ENCODE measurements at places on chromosomes 6 and 20.
A peak's percentile ranks its signal among the peaks of the same experiment; 100 is the strongest.

- no peak for DNase-seq
Measured at GRCh38 chr6:26363882-26364701, 906 bp upstream of the BTN3A2 start.

- no peak for DNase-seq
Measured at GRCh38 chr20:46568570-46569129, 18.2 kb upstream of the OCSTAMP start.

DNA sequence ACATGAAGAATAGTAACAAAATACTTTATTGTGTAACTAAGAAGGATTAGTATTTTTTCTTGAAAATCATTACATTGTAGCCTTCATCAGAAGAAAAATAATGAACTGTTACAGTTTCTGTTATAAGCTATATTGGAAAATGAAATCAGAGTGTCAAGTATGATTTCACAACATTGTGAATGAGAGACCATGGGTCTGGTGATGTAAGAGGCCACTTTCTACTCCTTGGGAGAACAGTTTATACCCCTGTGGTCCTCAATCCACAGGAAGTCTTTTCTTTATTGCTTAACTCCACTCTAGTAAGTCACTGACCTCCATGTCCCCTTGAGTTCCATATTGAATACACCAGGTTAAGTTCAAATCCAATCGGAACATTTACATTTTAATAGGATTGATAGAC, 218.7 kb upstream of the FERMT1 start:
- no peak for DNase-seq

DNA sequence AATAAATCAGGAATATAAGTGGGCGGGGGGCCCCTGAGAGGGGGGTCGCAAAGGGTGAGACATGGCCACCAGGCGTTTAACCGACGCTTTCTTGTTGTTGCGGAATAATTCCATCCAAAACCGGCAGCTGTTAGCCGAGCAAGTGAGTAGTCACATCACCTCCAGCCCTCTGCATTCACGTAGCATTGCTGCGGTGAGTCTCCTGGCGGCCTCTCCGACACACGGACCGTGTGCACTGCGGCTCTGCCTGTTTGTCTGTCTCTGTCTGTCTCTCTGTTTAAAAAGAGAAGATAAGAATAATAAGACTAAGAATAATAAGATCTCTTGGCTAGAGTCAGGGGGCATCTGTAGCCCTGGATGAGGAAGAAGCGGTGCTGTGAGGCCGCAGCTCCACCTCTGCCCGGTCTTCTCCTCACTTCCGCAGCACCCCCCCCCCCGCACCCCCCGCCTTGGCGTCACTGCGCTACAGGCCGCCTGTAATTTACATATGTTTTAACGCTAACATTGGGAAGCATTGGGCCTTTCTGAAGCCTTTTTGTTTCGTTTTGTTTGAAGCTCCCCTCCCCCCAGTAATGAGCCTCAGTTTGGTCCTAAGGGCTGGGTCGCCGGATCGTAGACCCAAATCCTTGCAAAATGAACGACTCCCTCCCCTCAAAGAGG, 993 bp downstream of the STX16 start:
- no peak for DNase-seq

- no peak for DNase-seq
Measured at GRCh38 chr6:42564506-42564825, 637 bp downstream of the UBR2 start.

GRCh38 chr6:63263444-63263843, 52.2 kb downstream of the FKBP1C start:
- no peak for DNase-seq

DNA sequence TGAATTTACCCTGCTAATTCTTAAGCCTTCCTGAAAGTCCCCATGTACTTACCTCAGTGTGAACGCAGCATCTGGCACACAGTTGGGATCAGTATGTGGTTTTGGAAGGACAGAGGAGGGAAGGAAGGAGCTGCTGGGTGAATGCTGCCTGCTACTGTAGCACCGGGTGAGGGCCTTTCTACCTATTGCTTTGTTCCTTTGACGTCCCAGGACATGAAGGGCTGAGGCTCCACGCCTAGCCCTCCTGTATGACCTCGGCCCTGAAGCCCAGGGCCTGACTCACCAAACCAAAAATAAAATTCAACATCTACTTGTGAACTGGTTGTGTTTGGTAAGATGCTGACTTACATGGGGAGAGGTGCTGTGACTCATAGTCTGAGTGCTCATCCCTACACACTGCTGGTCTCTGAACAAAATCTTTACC, 51.1 kb downstream of the ARID1B start:
- DNase-seq = no peak

DNA sequence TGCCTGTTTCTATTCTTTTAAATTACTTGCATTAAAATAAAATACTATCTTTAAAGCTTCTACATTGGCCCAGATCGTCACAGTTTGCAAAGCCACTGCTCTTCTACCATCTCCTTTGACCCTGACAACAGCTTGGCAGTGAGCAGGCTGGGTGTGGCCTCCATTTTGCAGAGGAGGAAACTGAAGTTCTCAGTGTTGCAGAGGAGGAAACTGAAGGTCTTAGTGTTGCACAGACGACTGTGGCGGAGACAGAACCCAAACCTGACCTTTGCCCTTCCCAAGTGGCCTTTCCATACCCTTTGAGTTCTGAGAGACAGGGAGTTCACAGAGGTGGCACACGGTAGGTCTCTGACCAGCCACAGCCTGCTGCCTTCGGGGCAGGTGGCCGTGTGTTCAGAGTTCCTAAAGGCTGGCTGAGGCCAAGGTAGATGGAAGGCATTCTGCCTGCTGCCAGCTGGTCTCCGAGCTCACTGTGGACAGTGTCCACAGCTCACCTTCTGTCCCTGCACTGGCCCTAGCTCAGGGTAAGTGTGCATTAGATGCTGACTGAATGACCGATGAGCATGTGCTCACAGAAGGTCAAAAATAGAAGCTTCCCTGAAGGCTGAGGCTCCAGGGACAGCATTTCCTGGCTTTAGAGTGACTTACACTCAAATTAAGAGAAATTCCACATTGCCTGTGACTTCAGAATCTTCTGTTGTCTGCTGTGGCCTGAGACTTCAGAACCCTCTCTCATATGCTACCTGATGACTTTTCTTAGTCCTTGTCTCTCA, 113.5 kb upstream of the SLC24A3 start:
- no peak for DNase-seq

DNA sequence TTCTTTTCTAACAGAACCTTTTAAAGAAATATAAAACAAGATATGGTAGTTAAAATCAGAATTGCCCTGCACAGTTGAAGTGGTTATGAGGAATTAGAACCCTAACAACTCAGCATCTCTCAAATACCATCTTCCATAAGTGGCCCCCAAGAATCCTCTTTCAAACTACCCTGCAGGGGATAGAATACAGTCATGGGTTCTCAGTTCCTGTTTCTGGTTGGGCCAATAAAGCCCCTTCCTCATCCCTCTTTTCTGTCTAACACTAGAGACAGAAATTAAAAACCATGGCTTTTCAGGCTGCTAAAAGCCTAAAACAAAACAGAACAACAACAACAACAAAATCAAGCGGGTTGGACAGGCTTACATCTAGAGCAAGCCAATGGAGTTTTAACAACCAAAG, 6.7 kb upstream of the LCA5 start:
- no peak for DNase-seq

GRCh38 chr20:31974951-31975487, 7.1 kb downstream of the XKR7 start:
- peak; percentile 20 for DNase-seq

DNA sequence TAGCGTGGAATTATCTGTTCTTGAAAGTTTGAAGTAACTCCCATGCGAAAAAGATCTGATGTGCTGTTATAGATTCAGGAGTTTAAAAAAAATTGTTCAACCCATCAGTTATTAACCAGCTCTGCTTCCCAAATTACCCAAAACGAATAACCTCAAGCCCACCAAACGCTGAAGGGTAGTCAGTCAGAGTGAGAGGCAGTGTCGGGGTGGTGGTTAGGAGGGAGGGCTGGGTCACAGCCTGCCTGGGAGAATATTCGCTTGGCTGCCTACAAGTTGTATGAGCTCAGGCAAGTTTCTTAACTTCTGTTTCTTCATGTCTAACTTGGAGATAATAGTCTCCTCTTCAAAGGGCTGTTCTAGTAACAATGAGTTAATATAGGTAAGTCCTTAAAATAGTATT, 114.6 kb downstream of the JPH2 start:
- no peak for DNase-seq

GRCh38 chr20:56769921-56770600, 141.0 kb downstream of the TFAP2C start:
- no peak for DNase-seq

GRCh38 chr6:1775441-1775840, 165.7 kb downstream of the FOXC1 start:
- DNase-seq = no peak

- DNase-seq = no peak
Measured at GRCh38 chr6:167079853-167080297, 43.0 kb upstream of the CCR6 start.

DNA sequence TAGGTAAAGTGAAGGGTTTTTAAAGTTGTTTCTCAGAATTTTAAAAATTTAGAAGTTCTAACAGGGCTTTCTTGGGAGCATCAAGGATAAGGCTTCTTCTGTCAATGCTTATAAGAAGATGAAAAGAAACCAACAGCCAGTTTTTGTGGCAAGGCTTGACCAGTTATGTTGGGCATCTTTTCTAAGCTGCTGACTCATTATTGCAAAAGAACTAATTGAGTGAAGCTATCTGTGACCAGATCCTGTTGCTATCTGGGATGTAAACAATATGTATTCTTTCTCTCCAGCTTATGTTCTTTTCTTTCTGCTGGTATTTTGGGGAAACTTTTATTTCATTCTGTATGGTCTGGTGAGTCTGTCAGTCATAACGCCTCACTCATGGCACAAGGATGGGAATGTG, 643.8 kb downstream of the HDGFL1 start:
- no peak for DNase-seq

DNA sequence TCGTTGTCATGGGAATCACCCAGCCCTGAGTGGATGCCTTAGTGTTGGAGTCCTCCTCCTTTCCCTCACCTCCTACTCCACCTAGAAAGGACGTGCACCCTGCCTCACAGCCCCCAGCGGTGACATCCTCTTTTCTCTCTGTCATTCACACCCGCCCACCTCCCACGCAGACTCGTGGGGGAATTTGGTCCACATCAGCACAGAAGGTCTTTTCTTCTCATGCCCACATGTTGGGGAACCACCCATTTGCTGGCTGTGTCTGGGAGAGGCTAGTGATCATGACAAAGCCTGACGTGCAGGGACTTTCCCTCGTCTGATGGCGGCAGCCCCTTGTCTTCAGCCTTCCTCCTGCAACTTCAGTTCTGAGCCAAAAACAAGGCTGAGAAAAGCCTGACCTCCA, 96.0 kb upstream of the CNKSR3 start:
- no peak for DNase-seq

DNA sequence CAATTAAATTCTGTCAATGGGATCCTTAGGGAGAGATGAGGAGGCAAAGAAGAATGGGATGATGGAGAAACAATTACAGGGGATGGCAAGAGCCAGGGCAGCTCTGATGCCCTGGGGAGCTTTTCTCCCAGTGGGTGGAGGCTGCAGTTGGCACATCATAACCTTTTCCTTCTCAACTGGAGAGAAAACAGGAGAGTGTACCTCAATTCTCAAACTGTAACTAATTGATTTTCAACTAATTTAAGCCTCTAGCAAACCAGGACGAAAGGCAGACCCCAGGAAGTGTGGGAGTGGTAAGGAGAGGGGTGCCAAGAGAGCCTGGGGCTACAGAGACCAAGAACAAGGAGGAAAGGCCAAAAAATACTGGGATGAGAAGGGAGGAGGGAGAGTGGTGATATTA, 5.7 kb downstream of the BMP5 start:
- no peak for DNase-seq

DNA sequence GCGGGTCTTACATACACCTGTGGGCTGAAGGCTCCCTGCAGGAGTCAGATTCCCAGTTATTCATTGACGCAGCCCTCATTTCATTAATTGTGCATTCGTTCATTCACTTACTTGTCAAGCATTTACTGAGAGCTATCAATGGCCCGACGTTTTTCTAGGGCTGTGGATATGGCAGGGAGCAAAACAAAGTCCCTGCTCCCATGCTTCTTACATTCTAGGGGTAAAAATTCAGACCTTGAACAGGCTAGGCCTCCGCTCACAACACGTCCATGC, 369 bp upstream of the NSFL1C start:
- DNase-seq = no peak

- DNase-seq = no peak
Measured at GRCh38 chr6:67689329-67689728, 945.8 kb upstream of the ADGRB3 start.

DNA sequence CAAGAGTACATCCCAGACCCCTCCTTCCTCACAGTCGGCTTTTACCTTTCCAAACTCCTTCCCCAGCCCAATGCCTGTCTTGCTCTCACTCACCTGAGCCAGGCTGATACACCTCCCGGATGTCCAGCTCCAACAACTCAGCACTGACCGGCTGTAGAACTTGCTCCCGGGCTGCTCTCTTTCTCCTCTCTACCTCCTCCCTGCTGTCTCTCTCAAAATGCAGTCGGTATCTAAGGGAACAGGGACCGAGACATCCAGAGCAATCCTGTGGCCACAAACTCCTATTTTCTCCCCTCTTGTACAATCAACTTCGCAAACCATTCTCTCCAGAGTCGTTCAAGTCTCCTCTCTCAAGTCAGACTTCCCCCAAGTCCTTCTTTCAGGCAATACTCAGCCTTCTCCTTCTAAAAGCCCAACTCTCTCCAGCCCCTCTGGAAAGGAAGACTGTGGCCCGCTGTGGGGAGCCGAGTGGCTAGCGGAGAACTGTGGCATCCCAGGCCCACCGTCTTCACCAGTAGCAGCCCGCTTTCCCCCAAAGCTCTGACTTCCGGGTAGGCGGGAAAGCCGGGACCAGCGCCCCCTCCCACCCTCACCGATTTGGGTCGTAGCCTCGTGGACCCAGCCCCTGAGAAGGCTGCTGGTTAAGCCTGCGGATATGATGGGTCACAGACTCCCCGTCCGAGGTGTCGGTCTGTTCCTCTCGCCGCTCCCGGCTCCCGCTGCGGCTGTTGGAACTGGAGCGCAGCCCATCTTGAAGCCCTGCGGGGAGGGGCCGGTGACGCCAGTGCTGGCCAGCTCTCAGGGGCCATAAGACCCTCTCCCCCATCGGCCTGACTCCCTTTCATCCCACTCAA, 1.1 kb downstream of the GNL1 start:
- DNase-seq = peak; percentile 45

Data from neural crest cell (in vitro differentiated cells).